Activated T-cell treated with anti-CD3 and anti-CD28 coated beads, Interleukin-2, amount 50 U/mL, for 4 hours (primary cell): ENCODE measurements at places on chromosomes 5 and 9.

GRCh38 chr9:113669522-113670115 lies 206.1 kb downstream of the RGS3 start:
- DNase-seq, result no peak

DNA sequence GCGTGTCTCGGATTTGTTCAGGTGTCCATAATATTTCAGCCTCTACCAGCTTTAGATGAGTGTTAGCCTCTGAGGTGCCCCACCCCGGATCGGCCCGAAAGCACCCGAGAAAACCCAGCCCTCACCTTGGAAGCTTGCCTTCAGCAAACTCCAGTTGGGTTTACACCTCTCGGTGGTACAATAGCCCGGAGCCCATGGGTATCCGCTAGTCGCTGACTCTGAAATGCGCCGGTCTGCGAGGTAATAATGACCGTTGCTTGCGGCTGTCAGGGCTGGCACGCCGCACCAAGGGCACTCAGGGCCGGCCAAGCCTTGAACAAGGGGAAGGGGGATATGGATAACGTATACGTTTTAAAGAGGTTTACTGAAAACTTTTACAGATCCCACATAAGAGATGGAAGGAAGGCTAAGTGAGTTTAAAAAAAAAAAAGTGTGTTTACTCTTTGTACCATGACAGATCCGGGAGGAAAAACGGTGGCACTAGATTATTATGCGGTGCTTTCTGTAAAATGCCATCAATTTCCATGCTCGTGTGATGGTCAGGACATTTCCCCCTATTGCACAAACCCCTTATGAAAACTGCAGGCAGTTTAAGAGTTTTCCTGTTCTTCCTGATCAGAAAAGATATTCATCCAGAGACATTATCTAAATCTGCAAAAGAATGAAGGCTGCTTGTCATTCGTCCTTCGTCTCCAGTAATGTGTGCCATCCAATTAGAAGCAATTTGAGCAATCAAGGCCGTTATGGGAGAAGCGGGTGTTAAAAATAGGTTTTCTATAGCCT lies 124.2 kb downstream of the TMEM161B start:
- DNase-seq, result no peak

DNA sequence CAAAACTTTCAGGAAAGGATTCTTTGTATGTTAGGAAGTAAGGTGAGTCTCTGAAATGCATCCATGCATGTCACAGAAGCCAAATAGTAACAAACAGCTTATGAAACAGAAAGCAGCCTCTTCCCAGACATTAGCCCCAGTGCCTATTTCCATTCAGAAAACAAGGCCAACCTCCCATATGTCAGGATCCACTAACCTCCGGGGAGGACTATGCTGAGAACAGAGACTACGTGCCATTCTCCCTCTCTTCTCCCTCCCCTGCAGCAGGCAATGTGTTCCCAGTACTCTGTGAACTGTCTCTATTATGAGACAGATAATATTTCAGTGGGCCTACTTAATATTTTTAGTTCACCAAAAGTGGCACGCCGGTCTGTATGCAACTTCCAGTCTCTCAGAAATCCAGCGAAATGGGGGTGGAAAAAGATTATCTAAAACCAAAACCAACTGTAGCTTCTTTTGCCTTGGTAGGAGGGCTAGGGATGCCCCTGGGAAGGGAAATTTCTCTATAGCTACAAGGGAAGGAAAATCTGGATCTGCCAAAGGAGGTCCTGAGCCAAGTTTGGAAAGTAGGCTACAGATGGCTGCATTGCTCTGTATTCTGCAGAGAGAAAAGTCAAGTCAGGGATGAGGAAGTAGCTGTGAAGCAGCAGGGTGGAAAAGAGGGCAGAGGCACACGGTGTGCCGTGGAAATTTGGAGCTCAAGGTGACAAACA lies 42.0 kb downstream of the VLDLR start:
- no peak for DNase-seq

GRCh38 chr5:154517181-154517580 lies 39.2 kb upstream of the HAND1 start:
- DNase-seq, result no peak

GRCh38 chr9:2321523-2322148 lies 300.0 kb upstream of the VLDLR start:
- no peak for DNase-seq

DNA sequence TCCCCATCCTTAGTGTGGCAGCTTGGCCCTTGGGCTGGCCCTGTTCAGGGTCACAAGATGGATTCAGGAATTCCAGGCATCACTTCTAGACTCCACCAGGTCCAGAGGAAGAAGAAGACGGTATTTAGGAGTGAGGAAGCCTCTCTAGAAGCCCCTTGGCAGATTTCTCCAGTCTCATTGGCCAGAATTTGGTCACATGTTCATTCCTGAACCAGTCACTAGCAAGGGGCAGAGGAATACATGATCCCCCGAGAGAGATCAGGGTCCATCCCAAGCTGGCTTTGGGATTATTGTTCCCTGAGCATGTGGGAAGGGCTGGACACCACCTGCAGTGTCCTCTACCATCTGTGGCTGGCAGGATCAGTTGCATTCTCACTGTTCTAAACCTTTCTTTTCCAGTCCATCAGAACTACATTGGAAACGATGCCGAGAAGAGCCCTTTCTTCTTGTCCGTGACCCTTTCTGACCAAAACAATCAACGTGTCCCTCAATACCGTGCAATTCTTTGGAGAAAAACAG lies 48.5 kb downstream of the GARNL3 start:
- DNase-seq, result no peak

- DNase-seq, result no peak
Measured at GRCh38 chr9:93155716-93156474, 21.8 kb upstream of the NINJ1 start.

DNA sequence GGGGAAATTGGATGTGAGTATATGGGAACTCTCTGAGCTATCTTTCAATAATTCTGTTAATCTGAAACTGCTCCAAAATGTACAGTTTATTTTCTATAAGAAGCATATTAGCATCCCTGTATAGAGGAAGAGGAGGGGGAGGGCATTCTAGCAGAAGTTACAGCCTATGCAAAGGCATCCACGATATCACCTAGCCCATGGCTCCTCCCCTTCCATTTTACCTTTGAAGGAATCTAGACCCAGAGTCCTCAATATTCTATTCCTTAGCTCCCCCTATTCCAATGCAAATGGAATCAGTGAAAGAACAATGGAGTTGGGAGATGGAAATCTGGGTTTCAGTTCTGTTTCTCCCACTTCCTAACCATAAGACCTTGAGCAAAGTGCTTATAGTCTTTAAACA lies 132.9 kb upstream of the IFNE start:
- no peak for DNase-seq

DNA sequence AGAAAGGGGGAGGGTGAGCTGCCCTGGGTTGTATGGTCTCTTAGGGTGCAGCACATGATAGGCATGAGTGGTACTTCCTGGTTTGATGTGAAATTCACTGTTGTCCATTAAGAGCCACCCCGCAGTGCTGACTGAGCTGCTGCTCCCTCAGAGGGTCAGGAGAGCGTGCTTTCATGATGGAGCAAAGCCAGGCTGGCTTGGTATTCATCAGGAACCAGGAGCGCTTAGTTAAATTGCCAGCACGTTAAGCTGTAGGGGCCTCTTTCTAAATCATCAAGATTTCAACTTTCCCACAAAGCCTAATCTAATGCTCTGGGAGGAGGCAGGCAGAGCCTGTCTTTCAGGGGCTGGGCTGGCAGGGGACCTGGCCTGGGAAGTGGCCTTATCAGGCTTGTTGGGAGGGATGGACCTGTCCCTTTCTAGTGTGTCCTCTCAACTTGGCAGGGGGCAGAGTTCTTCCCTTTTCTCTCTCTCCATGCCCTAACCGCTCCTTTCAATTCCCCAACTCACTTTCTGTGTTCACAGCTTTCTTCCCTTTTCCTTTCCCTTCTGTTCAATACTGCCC lies 7.9 kb downstream of the CYSTM1 start:
- DNase-seq, result no peak
